ENCODE measurements at places on chromosomes 2 and 18. TPM values are rescaled to one million over a fixed set of nuclear protein-coding genes. Genes with fewer than 3 reads are reported as not detected.

DNA sequence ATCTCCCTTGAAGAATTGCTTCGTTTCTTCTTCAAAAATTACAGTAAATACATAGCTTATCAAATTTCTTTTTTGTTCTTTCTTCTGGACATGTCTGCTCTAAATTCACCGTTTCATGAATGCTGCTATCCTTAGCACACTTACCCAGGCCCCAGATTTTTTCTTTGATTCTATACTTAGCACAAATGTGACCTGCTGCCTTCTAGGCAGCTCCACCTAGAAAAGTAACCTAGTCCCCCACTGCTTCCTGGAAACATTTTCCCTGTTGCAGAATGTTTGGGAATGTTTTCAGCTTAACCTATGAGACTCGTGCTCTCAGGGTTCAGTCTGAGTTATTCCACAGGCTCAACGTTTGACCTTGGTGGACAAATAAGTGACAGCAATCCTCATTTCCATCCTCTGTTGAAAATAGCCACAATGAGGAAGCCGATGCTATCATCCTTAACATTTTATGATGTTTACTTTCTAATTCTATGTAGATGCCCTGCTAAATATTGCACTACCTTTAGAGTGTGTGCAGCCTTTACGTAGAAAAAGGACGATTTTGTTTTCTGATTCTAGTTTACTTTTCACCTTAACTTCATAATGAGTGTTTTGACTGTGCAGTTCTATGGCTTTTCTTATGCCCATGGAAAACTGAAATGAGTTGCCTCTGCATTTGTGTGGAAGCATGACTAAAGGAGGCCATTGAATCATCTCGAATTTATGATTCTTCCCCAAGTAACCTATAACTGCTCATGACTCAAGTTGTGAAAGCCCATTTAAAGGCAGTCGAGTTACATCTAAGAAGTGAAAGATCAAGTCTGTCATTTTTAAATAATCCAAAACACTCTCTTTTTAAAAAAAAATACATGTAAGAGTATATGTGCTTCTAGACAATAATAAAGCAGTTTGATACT is 47.7 kb downstream of the TMEM182 start:
- no peak overlapping the region for H3K27ac ChIP-seq
- peaks cover 5% of the 10 kb centered on the region for H3K36me3 ChIP-seq

GRCh38 chr2:190425221-190425866 is 17.2 kb downstream of the MFSD6 start:
- H3K4me3 ChIP-seq: no peak overlapping the region
- peaks cover 37% of the 10 kb centered on the region for H3K36me3 ChIP-seq
- peak overlapping the region; percentile 46 for H3K27ac ChIP-seq

- H3K4me3 ChIP-seq: no peak overlapping the region
- peaks cover 15% of the 10 kb centered on the region for H3K4me1 ChIP-seq
- DNase-seq: no peak
- no peak overlapping the region for H3K27ac ChIP-seq
Observed at GRCh38 chr2:9532421-9532820, 23.2 kb downstream of the ADAM17 start.

DNA sequence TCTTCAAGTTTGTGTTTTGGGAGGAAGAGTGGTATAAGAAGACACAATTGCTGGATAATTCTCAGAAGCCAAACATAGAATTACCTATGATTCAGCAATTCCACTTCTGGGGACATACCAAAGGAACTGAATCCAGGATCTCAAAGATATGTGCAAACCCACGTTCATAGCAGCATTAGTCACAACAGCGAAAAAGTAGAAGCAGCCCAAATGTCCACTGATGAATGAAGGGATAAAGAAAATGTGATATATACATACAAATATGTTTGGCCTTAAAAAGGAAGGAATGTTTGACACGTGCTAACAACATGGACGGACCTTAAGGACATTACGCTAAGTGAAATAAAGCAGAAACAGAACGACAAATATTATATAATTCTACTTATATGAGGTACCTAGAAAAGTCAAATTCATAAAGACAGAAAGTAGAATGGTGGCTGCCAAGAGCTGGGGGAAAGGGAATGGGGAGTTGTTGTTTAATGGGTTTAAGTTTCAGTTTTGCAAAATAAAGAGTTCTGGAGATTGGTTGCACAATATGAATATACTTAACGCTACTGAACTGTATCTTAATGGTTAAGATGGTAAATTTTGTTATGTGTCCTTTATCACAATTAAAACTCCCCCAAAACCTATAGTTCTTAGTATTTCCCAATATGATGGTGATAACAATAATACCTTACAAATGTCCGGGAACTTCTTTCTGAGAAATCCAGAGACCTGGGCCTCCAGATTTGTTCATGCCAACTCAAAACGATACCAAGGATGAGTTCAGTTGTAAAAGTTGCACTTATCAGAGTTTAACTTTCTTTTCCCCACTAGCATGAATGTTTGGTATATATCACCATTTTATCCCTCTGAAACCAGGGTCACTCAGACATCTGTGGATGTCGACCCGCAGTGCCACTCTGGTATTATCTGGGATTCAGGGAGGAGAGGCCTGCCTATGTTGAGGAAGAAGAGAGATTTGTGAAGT is 33.7 kb upstream of the WIPF1 start:
- H3K4me1 ChIP-seq: peaks cover 63% of the 10 kb centered on the region
- peak overlapping the region; percentile 99 for H3K27ac ChIP-seq
- H3K36me3 ChIP-seq: peaks cover 67% of the 10 kb centered on the region
- no peak for DNase-seq

GRCh38 chr2:104164721-104165252 is 689.1 kb upstream of the POU3F3 start:
- no peak for DNase-seq
- H3K4me3 ChIP-seq: no peak overlapping the region
- no peaks in the 10 kb centered on the region for H3K27me3 ChIP-seq
- no peak overlapping the region for H3K27ac ChIP-seq
- no peaks in the 10 kb centered on the region for H3K4me1 ChIP-seq
- no peaks in the 10 kb centered on the region for H3K36me3 ChIP-seq

DNA sequence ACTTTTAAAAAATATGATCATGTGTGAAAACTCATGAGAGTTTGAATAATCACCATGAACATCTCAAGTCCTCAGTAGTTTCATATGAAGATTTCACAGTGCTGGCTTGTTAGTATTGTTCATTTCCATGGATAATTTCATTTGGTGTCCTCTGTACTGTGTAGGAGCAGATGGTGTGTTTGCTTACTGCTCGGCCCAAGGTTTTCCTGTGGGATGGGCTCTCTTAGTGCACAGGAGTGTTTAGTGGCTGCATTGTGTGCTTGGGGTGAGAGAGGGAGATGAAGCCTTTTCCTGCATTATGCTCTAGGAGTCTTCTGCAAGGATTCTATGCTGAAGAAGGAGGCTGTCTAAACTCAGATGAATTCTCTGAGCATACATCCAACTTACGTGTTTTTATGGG is 270.6 kb downstream of the SOCS6 start:
- no peak overlapping the region for H3K4me3 ChIP-seq
- H3K27me3 ChIP-seq: no peaks in the 10 kb centered on the region
- peaks cover 2% of the 10 kb centered on the region for H3K4me1 ChIP-seq
- no peak for DNase-seq

Gene DYNAP
- total RNA-seq: not detected

Gene KIAA2012
- not detected for total RNA-seq
